Amniotic epithelial cell (primary cell): ENCODE measurements at places on chromosomes 5 and 9.

GRCh38 chr9:68462105-68462775 is 78.4 kb downstream of the TMEM252 start:
- DNase-seq, result no peak

- DNase-seq, result no peak
Observed at GRCh38 chr9:94287877-94288513, 28.9 kb downstream of the ZNF169 start.

DNA sequence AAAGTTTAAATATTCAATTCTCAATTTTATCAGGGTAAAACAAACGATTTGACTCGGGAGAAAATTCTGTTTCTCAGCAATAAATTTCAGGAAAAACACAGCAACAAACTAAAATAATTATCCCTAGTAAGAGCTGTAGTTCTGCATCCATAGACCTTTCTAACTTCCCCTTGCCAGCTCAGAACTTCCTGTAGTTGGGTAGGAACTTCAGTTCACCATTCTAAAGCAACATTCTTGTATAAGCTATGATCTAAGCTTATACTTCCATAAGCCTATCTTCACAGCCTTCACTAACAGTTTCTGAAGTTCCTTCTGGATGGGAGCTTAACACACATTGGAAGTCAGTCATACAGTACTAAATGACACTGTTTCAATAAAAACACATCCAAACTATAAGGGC is 96.6 kb downstream of the UBAP2 start:
- no peak for DNase-seq

- DNase-seq, result no peak
Observed at GRCh38 chr9:68955330-68955729, 58.6 kb downstream of the PRKACG start.

DNA sequence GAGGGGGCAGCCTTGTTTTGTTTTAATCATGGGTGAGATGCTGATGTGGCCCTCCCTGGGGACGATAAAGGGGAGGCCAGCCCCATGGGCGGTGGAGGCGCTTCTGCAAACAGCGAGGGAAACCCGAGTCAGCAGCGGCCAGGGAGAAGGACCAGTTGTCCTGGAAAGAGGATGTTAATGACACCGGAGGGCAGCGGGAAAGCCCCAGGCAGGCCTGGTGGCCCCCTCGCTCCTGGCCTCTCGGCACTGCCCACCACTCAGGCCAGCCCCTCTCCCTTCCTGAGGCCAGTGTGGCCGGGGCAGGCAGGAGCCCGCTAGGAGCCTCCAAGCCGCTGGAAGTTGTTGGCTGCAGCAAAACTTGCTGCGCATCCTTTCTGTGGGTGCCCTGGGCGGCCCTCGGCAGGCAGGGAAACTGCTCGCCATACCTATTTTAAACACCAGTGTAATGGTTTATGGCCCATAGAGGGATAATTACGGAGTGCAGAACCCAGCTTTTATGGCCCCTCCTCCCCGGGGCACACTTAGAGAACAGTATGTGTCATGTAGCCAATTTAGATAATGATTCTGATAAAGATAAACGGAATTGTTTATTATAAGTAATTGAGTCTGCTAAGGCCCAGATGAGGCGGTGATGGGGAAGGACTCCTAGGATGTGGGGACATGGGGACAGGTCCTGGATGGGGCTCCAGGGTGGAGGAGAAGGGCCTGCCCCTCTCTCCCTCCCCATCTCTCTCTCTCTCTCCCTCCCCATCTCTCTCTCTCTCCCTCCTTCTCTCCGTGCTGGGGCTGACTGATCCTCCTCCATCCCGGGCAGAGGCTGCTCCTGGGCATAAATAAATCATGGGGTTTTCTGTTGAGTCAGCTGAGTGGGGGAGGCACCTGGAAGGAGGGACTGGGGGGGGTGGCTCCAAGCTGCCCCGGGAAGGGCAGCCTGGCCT is 36.9 kb downstream of the LMX1B start:
- DNase-seq, result peak; percentile 43

DNA sequence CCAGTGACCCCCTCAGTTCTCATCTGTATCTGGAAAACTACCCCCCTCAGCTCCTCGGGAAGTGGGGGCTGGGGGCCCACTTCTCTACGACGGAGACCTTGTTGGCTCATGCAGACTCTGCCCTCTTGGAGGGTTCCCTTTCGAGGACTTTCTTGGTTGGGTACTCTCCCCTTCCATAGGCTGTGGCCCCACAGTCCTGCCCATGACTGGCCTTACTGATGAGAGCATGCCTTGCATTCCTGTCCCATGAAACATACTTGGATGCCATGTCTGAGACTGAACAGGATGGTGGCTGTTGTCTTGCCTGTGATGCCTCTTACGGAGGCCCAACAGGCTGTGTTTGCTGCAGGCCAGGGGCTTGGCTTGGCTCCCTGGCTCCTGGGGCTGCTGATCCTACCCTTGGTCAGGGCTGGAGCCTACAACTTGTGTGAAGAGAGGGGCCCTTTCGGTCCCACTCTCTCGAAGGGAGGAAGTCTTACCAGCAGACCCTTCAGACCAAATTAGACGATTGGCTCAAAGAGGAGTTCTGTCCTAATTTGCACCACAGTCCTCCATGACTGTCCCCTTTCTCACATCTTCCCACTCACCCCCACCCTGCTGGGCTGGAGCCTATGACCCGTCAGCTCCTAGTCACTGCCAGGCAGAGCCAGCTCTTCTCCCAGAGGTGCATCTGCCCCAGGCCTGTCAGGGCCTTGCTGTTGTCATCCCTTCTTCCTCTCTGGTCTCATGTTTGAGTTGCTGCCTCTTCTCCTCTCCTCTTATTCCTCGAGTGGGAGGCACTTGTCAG is 109.9 kb downstream of the CACNA1B start:
- no peak for DNase-seq

GRCh38 chr5:77425998-77426659 is 66.0 kb downstream of the WDR41 start:
- no peak for DNase-seq

DNA sequence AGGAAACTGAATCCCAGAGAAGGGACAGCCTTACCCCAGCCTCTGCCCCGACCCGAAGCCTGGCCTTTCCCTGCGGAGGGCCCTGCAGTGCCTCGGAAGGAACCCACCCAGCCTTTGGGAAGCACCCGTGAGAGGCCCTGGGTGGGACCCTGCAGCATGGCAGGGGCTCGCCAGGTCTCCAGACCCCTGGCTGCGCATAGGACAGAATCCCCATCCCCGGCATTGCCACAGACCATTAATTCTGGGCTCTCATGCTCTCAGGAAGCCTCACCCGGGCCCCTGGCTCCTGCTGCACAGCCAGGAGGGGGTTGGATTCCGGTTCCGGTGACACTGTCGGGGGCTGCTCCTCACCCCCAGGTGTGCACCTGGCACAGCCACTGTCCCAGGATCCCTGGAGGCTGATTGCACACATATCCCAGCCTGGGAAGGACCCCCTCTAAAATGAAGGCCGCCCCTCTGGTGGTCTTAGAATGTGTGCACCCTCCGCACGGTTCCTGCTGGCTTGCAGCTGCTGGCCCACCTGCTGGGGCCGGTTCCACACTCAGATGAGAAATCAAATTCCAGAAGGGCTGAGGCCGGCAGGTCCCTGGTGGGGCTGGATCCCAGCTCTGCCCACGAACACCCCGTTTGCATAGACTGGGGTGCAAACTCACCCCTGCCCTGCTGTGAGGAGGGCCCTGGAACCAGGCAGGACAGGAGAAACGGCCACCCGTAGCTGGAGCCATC is 4.7 kb downstream of the EGFL7 start:
- DNase-seq, result no peak

- DNase-seq, result no peak
Observed at GRCh38 chr5:68054638-68055037, 160.9 kb upstream of the PIK3R1 start.
